Right atrium auricular region (tissue), 2 donors: ENCODE measurements at places on chromosomes 16 and 17. TPM values are rescaled to one million over a fixed set of nuclear protein-coding genes. Genes with fewer than 3 reads are reported as not detected.

DNA sequence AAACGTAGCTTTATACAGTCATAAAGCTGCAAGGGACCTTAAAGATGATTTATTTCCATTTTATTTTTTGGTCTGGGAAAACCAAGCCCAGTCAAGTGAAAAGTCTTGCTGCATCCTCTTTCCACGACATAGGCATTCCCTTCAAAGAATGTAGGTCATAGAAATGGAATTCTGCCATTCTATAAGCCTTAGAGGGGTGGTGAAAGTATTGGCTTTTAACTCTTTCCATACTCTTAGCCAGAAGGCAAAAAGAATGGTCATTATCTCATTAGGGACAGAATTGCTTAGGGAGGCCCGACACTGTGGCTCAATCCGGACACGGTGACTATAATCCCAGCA is 7.9 kb upstream of the MSL1 start:
- no peak for DNase-seq

GRCh38 chr17:19383681-19384470 is 3.1 kb downstream of the MFAP4 start:
- no peak for DNase-seq

GRCh38 chr17:67246403-67246652 is 1.3 kb upstream of the HELZ start:
- DNase-seq, result peak; percentile 30

DNA sequence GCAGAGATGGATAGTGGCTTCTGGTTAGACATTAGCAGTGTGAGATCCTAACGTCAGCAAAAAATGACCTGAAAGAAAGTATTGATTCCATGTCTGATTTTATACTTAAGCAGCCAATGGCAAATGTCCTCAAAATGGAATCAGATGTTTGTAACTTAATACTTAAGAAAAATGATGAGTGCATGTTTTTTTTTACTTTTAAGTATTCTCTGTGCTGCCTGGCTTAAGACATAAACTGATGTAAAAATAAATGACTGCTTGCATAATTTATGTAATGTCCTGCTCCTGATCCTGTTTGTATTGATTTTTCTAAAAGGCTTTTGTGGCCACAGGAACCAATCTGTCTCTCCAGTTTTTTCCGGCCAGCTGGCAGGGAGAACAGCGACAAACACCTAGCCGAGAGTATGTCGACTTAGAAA is 7.4 kb downstream of the CBFB start:
- DNase-seq, result peak; percentile 16

Gene C16orf92
- total RNA-seq, result not detected

DNA sequence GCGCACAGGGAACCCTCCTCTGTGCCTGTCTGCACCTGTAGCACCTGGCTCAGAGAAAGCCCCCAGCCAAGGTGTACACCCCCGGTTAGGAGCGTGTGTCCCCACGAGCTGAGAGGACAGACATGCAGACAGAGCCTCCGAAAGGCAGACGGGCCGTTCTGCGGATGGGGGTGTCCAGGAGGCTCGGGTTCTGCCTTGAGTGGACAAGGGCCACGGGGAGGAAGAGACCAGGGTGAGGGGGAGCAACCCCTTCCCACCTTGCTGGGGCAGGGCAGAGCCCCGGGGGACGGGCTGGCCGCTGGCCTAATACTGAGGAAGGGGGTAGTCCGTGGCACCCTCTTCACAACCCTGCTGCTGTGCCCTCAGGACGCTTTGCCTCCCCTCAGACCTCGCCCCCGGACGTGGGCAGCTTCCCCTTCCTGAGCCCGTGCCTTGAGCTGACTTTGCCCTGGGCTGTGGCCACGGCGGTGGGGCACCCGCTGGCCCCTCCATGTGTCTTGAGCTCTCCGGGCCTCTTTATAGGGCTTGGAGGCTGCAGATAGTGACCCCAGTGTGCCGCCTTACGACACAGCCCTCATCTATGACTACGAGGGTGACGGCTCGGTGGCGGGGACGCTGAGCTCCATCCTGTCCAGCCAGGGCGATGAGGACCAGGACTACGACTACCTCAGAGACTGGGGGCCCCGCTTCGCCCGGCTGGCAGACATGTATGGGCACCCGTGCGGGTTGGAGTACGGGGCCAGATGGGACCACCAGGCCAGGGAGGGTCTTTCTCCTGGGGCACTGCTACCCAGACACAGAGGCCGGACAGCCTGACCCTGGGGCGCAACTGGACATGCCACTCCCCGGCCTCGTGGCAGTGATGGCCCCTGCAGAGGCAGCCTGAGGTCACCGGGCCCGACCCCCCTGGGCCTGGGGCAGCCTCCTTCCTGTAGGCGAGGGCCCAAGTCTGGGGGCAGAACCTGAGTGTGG is 5.7 kb downstream of the SLC22A31 start:
- DNase-seq, result no peak

DNA sequence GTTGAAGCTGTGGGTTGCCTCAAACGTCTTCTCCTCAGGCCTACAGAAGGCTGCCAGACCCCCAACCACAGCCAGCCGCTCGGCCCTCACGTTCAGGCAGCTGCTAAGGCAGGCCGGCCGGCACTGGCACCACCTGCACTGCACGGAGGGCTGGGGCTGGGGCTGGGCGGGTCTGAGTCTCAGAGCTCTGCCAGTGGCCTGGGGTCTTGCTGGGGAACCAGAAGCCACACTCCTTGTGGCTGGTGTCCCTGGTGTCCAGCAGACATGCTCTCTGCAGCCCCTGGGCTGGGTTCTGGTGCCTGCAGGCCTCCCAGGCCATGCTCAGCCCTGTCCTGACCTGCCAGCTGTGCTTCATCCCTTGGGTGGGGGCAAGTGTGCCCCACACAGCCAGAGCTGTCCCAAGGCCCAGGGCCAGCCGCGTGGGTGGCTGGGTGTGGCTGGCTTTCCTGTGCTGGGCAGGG is 42.0 kb downstream of the BAHCC1 start:
- no peak for DNase-seq

- DNase-seq, result no peak
These were observed 7.1 kb upstream of the CORO6 start for GRCh38 chr17:29629839-29630238.

DNA sequence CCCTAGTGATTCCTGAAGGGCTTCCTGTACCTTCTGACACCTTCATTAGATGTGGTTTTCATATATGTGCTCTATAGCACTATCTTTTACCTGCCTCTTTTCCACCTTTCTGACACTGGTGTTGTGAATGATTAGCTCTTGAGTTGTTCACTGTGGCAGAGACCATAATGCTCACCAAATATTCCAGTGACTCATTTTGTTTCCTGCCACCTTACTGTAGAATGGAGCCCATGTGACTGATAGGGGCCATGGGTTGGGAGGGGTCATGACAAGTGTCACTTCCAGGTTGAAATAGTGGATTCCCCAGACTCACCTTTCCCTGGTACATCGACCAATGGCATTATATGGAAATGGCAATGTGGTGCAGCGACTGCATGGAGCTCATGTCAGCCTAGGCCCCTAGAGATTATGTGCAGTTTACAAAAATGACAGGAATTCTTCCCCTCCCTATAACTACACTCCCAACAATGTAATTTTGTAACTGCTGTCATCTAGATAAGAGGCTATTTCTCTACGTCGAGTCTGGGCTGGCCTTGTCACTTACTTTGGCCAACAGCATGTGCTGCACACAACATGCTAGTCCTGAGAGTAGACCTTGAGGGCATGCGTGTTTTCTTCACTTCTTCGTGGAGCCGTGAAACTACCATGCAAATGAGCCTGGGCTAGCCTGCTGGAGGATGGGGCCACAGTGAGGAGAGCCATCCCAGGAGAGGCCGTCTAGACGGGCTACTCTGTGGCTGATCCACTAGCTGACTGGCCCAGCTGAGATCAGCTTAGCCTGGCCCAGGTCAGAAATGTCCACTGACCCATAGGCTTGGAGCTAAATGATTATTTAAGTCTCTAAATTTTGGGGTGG is 409.5 kb downstream of the CA10 start:
- no peak for DNase-seq

- no peak for DNase-seq
These were observed 24.1 kb downstream of the BLMH start for GRCh38 chr17:30267625-30268024.

GRCh38 chr17:61363601-61364462 is 35.8 kb upstream of the TBX2 start:
- no peak for DNase-seq

- no peak for DNase-seq
These were observed 111.7 kb downstream of the SDR42E1 start for GRCh38 chr16:81899601-81900000.

DNA sequence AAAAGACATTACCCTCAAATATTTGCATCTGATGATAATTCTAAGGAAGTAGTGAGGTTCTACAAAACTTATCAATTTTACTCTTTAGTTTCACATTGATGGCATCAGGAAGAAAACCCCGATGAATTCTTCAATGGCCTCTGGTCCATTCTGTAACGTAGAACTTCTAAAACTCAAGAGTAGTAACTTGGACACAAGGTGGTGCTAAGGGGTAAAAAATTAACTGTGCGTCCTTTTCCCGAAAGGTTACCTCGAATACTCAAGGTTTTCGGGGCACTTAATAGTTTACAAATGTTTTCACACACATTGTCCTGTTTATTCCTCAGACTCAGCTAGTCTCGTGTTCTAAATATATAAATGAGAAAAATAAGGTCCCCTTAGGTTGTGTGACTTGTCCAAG is 517.3 kb upstream of the ZFHX3 start:
- no peak for DNase-seq

Gene MMP25
- total RNA-seq, result 1.7 TPM

DNA sequence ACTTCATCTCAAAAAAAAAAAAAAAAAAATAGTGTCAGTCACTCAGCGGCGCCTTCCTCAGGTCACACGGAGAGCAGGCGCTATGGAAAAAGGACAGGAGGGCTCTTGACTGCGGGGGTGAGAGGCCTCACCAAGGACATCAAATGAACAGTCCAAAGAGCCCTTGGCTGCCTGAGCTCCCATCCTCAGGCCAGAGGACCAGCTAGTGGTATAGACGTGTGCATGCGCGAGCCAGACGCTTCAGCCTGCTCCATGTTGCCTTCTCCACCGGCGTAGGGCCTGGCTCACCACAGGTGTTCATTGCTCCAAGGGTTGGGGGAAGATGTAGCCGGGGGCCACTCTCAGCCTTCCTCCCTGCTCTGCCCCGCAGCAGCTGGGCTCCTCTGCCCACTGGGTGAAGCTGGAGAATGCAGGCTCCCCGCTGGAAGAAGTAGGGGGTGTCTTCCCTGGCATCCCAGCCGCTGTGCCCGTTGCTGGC is 65.8 kb upstream of the PLCG2 start:
- no peak for DNase-seq

DNA sequence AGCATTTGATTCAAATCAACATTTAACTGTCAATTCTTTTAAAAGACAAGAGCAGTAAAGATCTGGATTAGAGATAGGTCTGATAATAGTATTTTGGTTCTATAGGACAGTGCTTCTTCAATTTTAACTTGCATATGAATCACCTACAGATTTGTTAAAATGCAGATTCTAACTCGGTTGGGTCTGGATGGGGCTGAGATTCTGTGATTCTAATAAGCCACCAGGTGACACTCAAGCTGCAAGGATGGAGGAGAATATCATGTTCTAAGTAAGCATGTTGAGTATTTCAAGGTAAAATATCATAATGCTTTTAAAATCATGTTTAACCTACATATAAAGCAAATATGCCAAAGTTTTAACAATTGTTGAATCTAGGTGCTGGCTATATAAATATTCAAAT is 15.8 kb downstream of the TSPOAP1 start:
- no peak for DNase-seq

DNA sequence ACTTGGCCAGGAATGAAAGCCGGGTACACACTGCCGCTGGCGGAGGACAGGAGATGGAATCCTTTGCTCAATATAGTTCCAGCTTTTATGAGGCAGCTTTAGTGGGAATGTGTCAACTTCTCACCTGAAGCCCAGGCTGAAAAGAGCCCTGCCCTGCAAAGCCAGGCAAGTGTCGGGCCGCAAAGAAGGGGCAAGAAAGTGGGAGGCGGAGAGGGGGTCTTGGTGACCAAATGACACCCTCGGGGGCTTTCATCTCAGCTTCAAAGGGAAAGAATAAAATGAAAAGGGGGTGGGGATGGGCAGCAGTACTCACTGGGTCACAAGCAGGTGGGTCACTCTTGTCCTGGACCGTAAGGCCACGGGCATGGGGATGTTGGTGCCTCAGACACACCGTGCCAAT is 62.9 kb downstream of the C16orf95 start:
- DNase-seq, result no peak

DNA sequence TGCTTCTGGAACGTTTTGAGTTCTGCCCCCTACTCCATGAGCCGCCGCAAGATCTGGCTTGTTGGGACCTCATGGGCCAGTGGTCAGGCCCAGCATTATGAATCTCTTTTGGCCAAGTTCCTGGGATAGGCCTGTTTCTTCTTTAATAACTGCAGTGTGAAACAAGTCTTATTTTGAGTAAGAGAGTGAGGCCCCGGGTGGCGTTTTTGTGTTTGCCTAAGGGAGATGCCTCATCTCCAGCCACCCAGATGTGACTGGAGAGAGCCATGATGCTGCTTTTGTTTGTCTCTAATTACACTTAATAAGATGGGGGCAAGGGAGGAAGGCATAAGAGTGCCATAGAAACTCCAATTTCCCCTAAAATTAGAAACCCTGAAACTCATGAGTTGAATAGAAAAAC is 39.8 kb downstream of the KSR1 start:
- no peak for DNase-seq

- DNase-seq, result peak; percentile 71
These were observed 169.3 kb downstream of the ZFHX3 start for GRCh38 chr16:72878301-72879269.

GRCh38 chr17:42407289-42407836 is 15.7 kb downstream of the CAVIN1 start:
- DNase-seq, result peak; percentile 89

GRCh38 chr16:17252701-17253100 is 218.1 kb downstream of the XYLT1 start:
- no peak for DNase-seq

DNA sequence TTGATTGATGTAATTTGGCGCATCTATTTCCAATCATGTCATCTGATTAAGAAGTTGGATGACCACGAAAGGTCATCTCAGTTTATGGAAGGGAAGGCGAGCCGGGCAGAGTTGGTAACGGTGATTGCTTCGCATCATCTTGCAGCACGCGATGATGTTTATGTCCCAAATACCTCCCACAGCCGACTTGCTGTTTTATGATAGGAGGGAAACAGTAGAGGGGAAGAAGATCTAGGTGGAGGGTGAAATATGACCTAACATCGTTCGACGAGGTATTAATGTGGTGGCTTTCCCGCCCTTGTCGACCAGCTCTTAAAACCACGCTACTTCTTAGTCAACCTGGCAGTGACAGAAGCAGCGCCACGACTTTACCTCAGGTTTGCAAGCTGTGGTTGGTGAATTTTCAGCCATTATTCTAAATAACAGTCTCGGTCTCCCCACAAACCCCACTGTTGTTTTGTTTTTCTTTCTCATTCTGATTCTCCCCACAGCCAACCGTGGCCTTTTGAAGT is 805 bp upstream of the TANC2 start:
- DNase-seq, result no peak

- DNase-seq, result no peak
These were observed 7.6 kb downstream of the SLFN12L start for GRCh38 chr17:35529866-35530265.

Gene PLA2G10
- total RNA-seq, result not detected

Gene OSBPL7
- 3.6 TPM for total RNA-seq

DNA sequence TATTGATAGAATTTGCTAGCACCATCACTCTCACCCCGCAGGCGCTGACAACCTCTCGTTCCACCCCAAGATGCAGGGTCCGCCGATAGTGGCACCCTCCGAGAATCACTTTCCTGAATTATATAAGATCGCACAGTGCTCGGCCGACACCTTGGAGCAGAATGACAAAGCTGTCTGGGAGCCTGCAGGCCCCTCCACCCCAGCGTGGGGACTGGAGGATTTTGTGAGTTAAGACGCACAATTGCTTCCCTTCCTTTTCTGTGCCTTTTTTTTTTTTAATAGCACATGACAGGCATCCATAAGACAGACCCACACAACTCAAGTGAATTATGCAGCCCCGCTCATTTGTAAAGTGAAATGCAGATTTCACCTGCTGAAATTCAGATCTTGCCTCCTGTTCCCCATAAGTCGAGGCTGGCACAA is 155.3 kb downstream of the C16orf78 start:
- DNase-seq, result no peak
